Stimulated activated CD4-positive, alpha-beta T cell treated with anti-CD3 and anti-CD28 coated beads, TNF-alpha, amount 100 ng/mL, for 1 hour (primary cell): ENCODE measurements at places on chromosomes 7 and 10.

GRCh38 chr10:3709456-3710060, 75.5 kb downstream of the KLF6 start:
- no peak for DNase-seq

DNA sequence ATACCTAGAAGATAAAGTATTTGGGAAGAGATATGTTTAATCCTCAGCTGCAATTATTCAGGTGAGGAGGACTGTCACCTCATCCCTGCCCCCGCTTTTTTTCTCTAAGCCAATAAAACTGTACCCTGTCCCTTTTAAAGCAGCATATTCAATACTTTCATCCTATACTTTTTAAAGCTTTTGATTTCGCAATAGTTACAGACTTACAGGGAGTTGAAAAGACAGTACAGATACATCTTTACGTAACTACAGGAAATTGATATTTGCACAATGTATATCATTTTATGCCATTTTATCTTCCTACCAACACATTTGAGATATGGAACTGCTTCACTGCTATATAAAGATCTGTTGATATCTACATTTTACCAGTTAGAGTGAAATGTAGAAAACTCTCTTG, 47.6 kb downstream of the STK17A start:
- no peak for DNase-seq

GRCh38 chr7:87645446-87645845, 17.2 kb downstream of the RUNDC3B start:
- no peak for DNase-seq

DNA sequence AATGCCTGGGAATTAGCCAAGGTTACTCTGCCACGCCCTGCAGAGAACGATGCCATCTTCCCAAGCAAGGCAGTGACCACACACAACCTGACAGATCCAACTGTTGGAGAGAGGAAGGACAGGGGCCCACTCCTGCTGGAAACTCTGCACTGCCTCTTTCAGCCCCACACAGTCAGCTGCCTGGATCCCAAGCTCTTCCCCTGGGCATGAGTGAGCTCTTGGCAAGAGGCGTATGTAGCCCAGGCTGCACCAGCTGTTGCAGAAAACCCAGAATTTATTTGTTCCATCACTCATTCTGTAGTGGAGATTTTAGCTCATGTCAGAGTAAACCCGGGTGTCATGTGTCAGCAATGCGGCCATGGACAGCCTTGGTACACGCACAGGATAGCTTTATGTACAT, 135.1 kb upstream of the TRIM24 start:
- DNase-seq: no peak

GRCh38 chr7:33539198-33539597, 366.1 kb upstream of the BMPER start:
- DNase-seq: no peak

DNA sequence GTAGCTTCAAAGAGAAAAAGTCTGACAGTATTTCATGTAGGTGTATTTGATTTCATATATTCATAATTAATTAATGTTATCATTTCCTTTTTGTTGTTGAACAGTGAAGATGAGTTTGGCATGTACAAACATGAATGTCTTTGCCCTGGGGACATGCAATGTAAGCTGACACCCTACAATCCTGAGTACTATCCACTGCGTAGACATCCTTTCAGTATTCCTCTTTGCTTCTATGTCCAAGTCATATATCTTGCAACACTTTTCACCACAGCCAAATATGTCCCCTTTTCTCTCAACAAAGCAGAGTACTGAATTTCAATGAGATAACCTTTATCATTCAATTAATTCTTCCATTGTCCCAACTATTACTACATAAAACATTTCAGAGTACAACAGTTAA, 93.6 kb downstream of the GPR37 start:
- no peak for DNase-seq

DNA sequence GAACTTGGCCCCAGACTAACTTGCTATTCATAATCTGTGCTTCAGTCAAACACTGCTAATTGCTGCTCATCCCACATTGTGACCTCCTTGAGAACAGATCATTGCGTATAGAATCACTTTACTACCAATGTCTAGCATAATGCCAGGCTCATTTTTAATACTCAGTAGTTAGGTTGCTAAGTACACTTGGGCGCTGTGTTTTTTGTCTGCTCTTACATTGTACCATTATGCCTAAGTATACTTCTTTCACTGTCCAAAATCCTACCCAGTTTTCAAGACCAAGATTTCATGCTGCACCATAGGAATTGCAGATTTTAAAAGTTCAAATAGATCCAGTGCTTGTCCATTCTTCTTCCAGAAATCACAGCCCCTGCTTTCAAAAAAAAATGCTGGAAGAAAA, 32.8 kb upstream of the TMEM106B start:
- no peak for DNase-seq

DNA sequence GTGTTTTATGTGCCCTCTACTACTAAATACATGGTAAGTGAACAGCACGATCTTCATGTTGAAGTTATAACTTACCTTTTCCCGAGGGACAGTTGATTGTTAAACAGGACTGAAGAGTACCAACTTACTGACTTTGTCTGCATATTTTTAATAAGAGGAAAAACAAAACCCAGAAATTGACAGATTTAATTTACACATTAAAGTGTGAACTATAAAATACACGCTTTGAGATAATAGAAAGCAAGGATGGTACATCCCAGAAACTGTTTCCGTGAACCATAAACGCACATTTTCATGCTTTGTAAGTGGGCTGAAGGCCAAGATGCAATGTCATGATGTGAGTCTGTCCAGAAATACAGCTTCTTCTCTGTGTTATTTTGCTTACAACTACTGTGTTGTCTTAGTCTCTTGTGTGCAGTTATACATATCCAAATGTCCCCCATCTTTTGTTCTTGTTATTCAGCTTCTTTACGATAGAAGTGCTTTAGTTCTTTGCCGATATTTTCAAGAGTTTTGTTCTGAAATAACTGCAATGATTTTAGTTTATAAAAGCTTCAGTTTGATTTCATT, 190.1 kb downstream of the MLLT10 start:
- DNase-seq: no peak

DNA sequence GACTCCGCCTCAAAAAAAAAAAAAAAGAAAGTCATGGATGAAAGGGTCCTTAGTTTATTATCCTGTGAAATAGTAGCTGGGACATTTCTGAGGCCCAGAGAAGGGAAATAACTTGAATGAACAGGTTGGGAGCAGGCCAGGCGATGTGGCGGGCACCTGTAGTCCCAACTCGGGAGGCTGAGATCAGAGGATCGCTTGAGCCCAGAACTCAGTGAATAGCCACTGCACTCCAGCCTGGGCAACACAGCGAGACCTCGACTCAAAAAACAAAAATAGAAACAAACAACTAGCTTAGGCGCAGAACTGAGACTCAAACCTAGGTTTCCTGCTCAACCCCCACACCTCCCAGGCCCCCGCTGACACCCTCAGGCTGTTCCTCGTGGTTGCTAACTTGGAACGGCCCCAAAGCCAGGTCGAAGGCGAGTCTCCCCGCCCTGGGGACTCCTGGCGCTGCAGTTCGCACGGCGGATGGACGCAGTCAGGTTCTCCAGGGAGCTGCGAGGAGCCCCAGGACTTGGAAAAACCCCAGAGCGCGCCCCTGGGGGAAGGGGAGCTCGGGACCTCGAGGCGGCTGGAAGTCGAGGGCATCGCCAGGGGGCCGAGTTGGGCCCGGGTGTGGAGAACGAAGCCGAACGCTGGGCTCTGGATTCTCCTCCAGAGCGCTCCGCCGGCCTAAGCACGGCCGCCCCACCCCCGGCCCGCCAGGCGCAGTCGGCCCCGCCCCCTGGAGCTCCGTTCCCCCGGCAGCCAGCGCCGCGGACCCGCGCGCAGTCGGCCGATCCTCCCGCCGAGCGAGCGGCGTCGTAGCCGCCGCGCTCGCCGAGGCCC, at the start of gene STOX1:
Gene STOX1, plus strand, starts transcription at position 768 of the 828 bp plus-strand sequence. CDS start 93 bp downstream, outside the sequence.
- peak; percentile 51 for DNase-seq

GRCh38 chr10:130434446-130435385, 298.5 kb downstream of the GLRX3 start:
- no peak for DNase-seq

DNA sequence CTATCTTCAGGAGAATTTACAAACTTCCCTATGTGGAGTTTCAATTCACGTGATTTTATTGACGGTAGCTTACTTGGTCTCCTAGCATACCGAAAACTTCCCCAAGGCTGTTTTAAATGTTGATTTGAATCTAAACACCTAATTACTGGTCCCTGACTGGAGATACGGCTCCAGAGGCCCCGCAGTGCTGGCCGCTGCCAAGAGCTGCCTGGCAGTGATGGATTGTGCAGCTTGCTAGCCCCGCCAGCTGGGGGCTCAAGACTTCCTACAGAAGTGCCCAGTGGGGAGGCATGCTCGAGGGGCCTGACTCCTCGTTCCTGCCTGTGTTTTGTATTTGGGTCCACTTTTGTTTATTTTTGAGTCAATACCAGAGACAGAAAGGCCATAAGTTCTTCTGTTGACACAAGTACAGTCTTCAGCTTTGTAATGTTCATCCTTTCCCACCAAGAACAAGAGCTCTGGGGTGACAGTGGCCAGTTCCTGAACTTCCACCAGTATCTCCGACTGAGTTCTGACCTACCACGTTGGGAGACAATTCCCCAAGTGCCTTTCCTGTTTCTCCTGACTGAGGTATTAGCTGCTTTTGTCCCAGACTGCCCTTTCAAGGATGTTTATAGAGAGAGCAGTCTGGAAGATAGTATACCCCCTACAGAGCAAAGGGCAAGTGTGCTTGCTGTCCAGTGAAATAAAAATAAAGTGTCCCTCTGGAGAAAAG, 80.7 kb upstream of the CXCL12 start:
- DNase-seq: no peak

- DNase-seq: no peak
Measured at GRCh38 chr10:13559124-13559700, 27.6 kb upstream of the PRPF18 start.

DNA sequence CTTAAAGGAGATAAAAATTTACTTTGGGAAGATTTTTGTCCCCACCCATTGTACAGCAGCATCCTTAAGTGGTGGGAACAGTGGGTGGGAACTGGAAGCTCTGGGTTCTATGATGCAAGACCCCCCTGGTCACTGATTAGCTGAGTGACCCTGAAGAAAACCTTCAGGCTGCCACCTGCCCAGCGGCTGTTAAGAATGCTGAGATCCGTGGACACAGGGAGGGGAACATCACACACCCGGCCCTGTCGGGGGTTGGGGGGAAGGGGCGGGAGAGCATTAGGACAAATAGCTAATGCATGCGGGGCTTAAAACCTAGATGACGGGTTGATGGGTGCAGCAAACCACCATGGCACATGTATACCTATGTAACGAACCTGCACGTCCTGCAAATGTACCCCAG, 14.5 kb downstream of the CARD11 start:
- DNase-seq: no peak

DNA sequence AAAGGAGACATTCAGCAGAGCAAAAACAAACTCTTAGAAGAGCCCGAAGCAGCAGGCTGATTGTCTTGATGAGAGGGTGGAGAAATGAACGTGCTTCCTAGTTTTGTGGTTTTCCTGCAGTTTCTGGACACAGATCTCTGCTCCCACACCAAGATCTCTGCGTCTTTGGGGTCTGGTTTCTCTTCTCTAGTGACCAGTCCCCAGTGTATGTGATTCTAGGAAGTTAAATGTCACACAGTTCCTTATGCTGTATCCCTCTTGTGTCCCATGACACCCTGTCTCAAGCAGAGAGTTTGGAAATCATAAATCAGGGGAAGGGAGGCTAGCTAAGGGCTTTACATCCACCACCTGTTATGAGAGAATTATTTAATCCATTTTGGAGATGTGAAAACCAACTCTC, 55.4 kb upstream of the KLF14 start:
- no peak for DNase-seq
